ENCODE measurements at places on chromosomes 1 and 21. TPM values are rescaled to one million over a fixed set of nuclear protein-coding genes. Genes with fewer than 3 reads are reported as not detected.

TYW3 gene
- total RNA-seq: 19.6 TPM

SRSF10 gene
- total RNA-seq: 86.4 TPM

VHLL gene
- total RNA-seq: not detected

KRTAP19-4 gene
- not detected for total RNA-seq

DNA sequence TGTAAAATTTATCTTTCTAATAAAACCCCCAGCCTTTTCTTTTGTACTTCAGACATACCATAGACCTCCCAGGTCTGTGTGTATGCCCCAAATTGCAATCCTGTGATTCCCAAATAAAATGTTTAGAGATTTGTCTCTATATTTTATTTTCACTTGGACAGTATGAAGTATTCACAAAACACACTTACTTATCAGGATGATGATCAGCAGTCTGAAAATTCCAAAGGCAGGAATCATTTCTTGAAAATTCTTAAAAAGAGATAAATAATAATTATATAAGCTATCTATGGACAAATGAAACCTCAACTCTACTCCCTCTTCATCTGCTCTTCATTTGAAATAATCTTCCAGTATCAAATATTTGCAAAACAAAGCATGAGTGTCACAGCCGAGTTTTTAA lies 11.6 kb upstream of the GJA9 start:
- no peak for DNase-seq

DNA sequence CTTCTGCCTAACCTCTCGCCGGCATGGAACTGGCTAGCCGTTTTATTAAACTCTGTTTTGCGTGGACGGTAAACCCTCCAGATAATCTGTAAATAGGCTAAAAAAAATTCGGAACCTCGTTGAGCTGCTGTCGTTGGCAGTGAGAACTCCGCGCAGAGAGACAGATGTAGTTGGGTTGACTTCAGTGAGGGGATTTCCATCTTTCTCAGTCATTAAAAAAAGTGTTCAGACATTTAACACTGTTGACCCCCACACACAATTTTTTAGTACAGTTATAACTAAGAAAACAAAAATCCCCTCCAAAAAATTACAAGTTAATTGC lies 464 bp downstream of the PARK7 start:
- no peak for DNase-seq

DNA sequence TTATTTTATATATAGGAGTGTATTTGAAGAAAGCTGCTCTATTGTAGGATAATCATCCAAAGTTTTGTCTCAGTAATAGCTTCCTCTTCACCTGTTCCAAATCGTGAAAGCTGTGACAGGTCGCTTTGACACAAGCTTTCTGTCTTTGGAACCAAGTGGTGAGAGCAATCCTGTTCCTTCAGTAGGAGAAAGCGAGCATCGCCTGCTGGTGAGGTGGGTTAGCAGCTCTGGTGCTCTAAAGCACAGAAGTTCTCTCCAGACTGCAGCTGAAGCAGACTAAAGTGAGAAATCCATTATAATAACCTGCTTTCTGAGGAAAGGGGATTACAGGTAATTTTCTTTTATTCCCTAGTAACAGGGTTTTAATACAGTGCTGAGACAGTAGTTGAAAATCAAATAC lies 803.8 kb downstream of the ADGRL2 start:
- DNase-seq: peak; percentile 2

GRCh38 chr1:221408117-221408803 lies 333.6 kb downstream of the DUSP10 start:
- no peak for DNase-seq

GRCh38 chr21:29176471-29177120 lies 46.2 kb downstream of the MAP3K7CL start:
- DNase-seq: no peak

DNA sequence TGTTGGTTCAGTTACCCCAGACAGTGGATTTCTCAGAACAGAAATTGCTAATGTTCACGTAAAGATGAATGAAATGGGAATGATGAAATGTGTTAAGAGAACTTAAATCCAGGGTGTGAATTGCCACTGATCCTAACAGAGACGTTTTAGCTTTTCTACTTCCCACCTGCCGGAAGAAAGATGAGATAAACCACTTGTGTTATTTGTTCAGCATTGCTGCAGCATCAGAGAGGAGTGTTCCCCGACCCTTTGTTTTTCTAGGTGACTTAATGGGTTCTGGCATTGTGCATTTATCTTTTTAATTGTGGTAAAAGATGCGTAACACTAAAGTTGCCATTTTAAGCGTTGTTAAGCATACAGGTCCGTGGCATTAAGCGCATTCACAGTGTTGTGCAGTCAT lies 122.3 kb downstream of the GALNT2 start:
- no peak for DNase-seq

- no peak for DNase-seq
Observed at GRCh38 chr1:154276797-154277196, 4.4 kb downstream of the HAX1 start.

DNA sequence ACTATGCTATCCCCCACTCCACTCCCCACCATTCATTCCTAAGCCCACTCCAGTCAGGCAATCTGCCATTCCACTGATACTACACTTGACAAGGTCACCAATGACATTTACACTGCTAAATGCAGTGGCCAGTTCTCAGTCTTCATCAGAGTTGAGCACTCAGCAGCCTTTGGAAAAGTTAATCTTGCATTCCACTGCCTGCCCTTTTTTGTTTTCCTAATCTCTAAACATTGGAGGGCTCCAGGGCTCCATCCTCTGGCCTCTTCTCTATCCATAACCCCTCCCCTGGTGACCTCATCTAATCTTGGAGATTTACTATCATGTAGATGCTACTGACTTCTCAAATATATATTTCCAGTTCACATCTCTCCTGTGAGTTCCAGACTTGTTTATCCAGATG lies 70.9 kb upstream of the S1PR1 start:
- no peak for DNase-seq

GRCh38 chr1:13947658-13948057 lies 247.7 kb downstream of the PRDM2 start:
- no peak for DNase-seq

DNA sequence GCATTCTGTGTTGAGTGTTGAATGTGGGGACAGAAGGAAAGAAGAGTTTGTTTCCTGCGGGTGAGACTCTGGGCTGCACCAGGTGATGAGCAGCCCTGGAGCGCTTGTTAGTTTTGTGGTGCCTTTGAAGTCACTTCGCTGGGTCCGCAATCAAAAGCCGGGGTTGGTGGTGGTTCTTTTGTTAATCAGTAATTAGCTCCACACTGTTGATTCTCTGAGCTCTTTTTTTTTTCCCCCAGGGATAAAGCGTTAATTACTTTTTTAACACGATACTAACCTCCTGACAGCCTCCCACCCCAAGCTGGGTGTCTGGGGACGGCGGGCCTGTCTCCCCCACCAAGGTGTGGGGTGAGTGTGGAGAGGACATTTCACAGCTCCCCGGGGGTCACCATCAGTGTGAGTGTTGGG lies 56.6 kb downstream of the AGPAT3 start:
- no peak for DNase-seq

DNA sequence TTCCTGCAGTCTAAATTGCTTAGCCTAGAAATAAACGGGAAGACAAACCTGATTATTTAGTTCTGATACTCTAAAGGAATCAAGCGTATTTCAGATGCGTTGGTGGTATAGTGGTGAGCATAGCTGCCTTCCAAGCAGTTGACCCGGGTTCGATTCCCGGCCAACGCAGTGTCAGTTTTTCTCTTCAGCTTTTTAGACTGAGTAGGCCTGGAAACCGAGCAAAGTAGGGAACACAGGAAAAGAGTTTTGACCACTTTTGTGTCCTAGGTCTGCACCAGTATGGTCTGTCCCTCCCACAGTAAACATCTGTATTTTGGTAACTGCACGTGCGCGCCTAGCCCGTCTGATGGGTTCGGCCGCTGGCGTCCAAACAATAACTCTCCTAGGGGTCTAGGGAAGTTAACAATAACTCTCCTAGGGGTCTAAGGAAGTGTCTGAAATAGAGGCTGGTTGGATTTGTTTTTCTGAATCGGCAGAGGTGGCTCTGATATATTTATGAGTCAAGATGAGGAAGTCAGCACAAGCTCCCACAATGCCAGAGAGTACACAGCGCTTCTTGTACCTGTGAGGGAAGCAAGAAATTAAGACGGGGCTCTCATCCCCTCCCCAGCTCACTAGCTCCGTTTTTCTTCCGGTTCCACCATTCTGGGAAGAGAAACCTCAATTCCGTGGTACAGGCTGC lies 15.6 kb upstream of the HJV start:
- DNase-seq: peak; percentile 95

DNA sequence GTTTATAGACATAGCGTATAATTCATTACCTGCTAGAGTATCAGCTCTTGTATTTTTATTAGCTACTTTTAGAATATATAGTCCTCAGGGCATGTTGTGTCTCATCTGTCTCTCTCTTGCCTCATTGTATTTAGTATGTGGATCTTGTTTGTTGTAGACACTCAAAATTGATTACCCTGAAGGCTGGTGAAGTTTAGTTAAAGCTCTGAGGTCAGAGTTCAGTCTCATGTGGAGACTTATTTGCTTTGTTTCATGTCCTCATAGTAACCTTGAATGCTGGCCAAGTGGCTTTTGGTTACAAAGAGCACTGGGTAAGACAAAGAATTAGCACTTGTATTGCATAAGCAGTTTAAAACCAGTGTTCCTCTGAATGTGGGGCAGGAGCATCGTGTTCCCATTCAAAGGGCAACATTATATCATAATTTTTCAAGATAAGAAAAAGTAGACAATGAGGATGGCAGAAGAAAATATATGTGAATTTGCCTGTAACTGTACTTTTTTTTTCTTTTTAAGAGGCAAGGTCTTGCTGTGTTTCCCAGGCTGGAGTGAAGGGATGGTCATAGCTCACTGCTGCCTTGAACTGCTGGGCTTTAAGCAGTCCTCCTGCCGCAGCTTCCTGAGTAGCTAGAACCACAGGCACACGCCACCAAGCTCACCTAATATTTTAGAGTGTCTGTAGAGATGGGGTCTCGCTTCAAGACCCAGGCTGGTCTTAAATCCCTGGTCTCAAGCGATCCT lies 17.4 kb downstream of the CNST start:
- DNase-seq: peak; percentile 58

DNA sequence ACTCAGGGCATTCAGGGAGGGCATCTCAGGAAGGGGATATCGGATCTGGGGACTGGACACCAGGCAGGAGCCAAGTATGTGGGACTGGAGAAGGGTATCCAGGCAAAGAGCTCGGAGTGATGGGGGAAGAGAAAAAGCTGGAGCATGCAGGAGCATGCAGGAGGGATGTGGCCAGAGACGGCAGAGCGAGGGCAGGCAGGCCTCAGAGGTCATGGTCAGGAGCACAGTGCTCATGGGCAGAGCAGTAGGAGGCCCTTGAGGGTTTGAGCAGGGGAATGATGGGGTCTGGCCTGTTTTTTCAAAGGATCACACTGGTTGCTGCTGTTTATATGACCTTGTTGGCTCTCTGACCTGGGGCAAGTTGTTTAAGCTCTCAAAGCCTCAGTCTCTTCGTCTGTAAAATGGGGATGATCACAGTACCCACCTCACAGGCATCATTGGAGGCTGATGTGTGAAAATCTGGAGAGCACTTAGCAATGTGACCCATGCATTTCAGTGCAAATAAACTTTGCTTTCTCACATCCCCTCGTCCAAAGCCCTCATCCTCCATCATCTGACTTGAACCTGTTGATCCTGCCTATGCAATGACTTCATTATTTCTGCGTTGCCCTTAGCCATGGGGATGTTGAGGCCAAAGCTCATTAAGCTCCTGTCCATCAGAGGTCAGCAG lies 273.1 kb downstream of the MATN1 start:
- DNase-seq: no peak

DNA sequence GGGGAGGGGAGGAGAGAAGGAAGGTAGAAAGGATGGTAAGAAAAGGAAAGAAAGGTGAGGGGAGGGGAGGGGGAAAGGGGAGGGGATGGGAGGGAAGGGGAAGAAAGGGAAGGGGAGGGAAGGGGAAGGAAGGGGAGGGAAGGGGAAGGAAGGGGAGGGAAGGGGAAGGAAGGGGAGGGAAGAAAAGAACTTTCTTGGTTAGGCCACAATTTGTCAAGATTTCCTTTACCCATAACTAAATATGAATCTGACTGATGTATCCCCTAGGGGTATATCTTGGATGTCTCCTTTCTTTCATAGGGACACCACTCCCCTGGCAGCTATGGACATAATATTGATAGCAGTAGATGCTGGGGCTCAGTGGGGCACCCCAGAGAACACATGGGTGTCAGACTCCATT lies 54.4 kb upstream of the PRELP start:
- DNase-seq: no peak

GRCh38 chr1:183989078-183989577 lies 48.4 kb downstream of the COLGALT2 start:
- peak; percentile 73 for DNase-seq

DNA sequence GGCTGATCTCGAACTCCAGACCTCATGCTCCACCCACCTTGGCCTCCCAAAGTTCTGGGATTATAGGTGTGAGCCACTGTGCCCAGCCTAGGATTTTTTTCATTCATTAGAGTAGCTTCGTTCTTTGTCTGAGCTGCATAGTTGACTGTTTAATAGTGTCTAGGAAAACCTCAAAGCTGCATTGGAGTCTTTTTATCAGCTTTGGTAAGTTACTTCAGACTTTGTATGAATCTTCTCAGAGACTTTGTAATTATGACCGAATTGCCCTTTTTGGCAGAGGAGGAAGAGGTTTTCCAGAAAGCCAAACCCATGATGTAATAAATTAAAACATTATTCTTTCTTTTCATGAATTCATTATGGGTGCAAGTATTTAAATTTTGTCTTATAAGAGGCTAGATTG lies 5.1 kb downstream of the DNAJB4 start:
- DNase-seq: peak; percentile 64

GRCh38 chr1:231611851-231612250 lies 14.7 kb upstream of the DISC1 start:
- no peak for DNase-seq

GRCh38 chr1:23577056-23578004 lies 18.0 kb upstream of the ID3 start:
- peak; percentile 97 for DNase-seq

DNA sequence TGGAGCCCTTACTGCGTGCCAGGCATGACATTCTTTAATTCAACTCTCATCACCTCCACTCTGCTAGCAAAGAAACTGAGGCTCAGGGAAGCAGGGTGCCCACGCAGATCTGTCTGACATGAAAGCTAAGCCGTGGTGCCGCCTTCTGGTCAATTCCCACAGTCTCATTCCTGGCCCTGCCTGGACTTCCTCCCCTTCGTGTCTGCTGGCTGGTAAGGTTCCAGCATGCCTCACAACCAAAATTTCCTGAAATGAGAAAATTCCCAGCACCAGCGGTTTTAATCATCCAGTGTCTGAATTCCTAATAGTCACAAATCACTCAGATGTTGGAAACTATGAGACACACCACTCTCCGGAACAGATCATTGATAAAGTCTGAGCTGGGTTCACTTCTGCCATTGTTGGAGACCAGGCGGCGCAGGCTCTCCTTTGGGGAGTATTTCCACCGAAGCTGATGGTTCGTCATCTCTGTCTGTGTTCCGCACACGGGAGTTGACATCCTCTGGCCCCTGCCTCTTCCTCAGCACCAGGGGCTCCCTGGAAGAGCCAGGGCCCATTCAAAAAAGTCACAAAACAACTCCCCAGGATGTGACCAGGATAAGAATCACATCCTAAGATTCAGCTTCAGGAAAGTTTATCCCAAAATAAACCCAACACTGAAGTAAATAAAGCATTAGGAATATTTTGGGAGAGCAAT lies 167.7 kb downstream of the PLPP3 start:
- DNase-seq: no peak

- peak; percentile 100 for DNase-seq
Observed at GRCh38 chr1:77978969-77979876, at the start of gene FUBP1. TSS of gene FUBP1 (minus strand) at chr1:77979072. CDS start at chr1:77979004, 68 bp downstream.

- DNase-seq: no peak
Observed at GRCh38 chr1:1260843-1261560, 12.7 kb downstream of the UBE2J2 start.
